Progenitor cell of endocrine pancreas (in vitro differentiated cells): ENCODE measurements at places on chromosomes 6 and 20.

DNA sequence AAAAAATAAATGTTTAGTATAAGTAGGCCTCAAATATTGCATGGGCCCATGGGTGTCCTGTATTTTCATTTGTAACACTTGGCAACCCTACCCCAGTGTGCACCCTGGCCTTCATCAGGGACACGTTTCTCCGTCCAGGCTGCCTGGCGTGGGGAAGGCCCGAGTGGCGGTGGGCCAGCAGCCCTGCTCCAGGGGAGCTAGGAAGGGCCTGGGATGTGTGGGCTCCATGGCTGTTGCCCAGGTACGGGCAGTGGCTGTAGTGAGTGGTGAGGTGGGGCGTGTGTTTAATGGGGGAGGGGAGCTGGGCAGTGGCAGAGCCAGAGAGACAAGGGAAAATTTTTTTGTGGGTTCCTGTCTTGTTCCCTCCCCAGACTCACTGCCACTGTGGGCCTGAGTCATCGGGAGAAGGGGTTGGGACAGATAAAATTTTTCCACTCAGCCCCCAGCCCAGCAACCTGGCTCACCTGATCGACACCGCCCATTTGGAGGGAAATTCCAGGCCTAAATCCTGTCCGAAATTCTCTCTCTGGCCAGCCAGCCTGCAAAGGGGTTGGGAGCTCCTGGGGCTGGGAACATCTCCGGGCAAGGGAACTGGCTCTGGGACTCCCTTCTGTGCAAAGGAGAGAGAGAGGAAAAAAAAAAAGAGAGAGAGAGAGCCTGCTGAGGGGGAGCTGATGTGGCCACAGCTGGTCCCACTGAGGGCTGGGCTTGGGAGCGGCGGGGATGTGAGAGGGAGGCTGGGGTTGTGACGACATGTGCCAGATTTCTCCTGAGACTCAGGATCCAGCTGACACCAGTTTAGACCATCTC, 32.5 kb upstream of the VEGFA start:
- no peak for DNase-seq

GRCh38 chr20:62618611-62619529, 23.4 kb upstream of the SLCO4A1 start:
- DNase-seq = no peak

DNA sequence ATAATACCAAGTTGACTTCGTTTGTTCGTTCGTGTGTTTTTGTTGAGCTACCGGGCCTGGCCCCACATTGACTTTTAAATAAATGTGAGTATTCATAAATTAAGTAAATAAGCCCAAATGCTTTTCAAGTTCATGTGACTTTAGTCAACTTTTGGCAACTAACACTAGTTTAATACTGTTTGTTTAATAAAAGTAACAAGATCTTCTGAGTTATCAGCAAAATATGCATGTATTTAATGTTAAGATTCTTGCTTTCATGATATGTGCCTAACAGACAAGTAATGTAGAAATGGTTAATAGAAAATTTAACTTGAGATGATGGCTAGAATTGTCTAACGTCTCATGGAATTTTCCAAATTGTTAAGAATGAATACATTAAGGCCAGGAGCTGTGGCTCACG, 38.7 kb upstream of the ECI2 start:
- no peak for DNase-seq

- no peak for DNase-seq
Measured at GRCh38 chr20:242905-243304, 14.6 kb upstream of the DEFB132 start.

DNA sequence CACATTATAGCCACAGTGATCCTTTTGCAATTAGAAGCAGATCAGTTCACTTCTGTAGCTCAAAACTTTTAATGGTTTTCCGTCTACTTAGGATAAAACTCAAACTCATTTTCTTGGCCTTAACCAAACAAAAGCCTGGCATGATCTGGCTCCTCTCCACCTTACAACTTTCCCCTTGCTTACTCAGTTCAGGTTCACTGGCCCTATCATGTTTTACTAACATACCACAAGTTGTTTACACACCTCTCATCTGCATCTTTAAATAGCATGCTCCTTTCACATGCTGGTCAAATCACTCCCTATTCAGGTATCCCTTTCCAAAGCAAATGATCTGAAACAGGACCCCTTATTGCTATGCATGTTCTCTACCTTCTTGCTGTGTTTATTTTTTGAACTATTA, 191.4 kb upstream of the FAM83B start:
- DNase-seq = no peak

DNA sequence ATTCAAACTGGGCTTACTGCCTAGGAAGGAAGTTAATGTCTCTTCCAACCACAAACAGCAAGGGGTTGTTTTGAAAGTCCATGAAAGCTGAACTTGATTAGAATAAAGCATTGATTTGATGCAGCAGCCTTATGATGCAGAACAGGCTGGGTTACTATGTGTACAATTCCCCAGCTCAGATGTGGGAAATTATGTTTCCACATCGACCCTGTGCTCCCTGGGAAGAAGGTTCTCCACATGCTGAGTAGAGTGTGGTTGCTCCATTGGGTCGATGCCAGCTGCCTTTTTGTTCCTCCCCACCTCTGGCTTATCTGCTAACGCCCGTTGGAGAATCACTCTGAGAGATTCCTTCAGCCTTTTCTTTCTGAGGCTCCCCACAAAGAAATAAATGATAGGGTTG, 1.2 kb downstream of the MAS1L start:
- DNase-seq = no peak

GRCh38 chr20:53163486-53163885, 191.3 kb downstream of the TSHZ2 start:
- DNase-seq = no peak
